ENCODE measurements at places on chromosomes 11 and 22. TPM values are rescaled to one million over a fixed set of nuclear protein-coding genes. Genes with fewer than 3 reads are reported as not detected.
A peak's percentile ranks its signal among the peaks of the same experiment; 100 is the strongest.

DNA sequence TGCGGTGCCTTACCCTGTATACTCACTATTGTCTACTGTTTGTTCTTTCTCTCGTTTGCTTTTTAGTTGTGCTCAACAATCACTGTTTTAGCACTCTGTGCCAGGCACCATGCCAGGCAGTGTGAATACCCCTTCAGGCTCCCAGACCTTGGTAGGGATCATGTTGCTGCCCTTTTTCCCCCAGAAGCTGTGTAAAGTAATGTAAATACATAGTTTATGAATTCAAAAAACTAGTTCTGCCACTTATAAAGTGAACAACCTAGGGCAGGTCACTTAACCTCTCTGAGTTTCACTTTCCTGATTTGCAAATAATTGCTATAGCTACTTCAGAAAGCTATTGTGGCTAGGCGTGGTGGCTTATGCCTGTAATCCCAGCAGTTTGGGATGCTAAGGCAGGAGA is 81.0 kb upstream of the CTSC start:
- no peak for DNase-seq

- peak; percentile 19 for DNase-seq
Measured at GRCh38 chr11:105000797-105001196, 22.2 kb downstream of the CASP5 start.

- DNase-seq, result no peak
Measured at GRCh38 chr11:44684859-44685281, 41.9 kb upstream of the TSPAN18 start.

DNA sequence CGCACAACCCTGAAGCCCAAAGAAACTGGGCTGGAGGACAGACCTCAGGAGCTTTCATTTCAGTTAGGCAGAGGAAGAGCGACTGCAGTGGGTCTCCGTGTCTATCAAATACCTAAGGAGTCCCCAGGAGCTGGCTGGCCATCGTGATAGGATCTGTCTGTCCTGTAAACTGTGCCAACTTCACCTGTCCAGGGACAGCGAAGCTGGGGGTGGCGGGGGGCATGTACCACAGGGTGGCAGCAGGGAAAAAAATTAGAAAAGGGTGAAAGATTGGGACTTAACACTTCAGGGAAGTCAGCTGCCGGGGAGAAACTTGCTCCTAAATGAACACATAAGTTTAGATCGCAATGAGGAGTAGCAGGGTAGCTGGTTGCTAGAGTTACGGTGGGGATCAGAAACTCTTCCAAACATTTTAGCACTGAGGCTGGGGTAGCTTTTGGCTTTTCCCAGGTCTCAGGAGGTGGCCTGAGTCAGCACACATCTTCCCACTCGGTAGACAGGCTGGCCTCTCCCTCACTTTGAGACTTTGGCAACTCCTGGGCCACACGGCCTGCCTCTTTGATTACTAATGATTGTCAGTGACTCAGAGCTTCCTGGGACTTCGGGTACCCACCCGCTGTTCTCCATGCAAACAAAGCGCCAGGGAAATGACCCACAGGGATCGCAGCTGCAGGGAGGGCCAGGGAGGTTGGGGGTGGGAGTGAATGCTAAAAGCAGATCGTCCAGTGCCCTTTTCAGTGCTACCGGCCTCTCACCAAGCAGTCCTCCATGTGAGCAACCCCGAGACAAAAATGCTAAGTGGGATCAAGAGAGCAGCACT is 2.9 kb upstream of the MTFP1 start:
- DNase-seq, result peak; percentile 89

DNA sequence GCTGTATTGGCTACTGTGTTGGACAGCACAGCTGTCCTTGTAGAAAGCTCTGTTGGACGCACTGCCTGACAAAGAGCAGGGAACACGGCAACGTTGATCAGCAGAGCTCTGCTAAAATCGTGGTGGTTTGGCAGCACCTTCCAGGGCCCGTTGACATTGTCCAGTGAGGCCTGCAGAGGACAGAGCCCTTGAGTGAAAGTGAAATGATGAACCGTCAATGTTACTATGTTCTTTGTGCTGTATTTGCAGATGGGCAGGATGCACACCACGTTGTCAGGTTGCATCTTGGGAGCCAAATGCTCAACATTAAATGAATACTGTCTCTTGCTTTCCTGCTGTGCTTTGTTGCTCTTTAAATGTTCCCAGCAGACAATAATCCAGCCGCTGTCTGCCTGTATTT is 69.7 kb downstream of the NELL1 start:
- DNase-seq, result no peak

DNA sequence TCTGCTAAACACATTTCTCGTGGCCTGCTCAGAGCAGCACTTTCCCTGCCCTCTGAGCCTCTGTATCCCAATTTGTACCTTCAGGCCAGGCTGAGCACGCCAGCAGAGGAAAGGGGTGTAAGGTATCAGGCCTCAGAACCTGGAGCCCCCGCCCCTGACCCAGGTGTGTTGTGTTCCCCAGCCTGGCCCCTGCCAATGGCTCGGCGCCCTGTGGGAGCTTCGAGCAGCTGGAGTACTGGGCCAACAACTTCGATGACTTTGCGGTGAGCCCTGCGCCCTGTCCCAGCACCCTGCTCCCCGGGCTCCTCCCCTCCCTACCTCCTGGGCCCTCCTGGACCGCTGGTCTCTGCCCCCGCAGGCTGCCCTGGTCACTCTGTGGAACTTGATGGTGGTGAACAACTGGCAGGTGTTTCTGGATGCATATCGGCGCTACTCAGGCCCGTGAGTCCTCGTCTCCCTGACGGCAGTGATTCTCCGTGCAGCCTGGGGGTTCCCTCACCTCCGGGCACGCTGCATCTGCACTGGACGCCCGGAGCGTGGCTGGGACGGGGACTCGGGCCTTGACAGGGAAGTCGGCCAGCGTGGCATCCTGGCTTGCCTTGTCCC is 36.9 kb downstream of the TPCN2 start:
- DNase-seq, result no peak

Gene PGA5
- total RNA-seq, result not detected

All from HCT116 (cell line).